ENCODE measurements at places on chromosomes 7 and 10.

- DNase-seq: no peak
Observed at GRCh38 chr10:26367771-26368170, 70.4 kb upstream of the APBB1IP start.

DNA sequence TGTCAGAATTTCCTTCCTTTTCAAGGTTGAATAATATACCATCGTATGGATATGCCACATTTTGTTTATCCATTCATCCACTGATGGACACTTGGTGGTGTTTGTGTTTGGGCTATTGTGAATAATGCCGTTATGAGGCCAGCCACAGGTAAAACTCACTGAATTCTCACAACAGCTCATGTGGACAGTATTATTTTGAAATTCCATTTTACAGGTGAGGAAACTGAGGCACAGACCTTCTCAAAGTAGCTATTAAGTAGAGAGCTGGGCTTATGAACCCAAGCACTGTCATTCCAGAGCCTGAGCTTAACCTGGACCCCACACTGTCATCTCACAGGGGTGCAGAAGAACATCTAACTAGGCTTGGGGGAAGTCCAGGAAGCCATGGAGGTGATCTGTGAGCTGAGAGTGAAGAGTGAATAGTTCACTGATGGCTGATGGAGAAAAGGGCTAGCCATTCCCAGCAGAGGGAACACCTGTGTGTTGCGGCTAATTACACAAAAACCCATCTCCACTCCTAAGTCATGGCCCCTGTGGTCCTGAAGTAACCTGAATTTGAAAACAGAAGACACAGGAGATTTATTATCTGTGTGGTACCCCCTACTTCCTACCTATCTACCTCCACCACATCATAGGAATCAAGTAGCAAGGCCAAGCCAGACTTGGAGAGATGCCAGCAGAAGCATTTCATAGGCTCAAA, 8.7 kb downstream of the INMT start:
- no peak for DNase-seq

- no peak for DNase-seq
Observed at GRCh38 chr7:138358850-138359341, 101.2 kb upstream of the TRIM24 start.

DNA sequence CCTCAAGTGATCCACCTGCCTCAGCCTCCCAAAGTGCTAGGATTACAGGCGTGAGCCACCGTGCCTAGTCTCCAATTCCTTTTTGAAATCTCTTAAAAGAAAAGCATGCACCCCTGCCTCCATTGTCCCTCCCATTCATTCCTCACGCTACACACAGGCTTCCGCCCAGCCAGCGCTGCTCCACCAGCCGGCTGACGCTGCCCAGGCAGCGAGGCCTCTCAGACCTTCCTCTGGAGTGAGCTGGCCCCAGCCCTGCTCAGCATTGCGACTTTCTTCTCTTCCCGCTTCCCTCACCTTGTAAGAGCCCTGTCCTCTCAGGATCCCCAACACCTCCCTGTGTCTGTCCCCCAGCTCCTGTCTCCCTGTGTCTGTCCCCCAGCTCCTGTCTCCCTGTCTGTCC, 23.6 kb downstream of the RGS10 start:
- no peak for DNase-seq

DNA sequence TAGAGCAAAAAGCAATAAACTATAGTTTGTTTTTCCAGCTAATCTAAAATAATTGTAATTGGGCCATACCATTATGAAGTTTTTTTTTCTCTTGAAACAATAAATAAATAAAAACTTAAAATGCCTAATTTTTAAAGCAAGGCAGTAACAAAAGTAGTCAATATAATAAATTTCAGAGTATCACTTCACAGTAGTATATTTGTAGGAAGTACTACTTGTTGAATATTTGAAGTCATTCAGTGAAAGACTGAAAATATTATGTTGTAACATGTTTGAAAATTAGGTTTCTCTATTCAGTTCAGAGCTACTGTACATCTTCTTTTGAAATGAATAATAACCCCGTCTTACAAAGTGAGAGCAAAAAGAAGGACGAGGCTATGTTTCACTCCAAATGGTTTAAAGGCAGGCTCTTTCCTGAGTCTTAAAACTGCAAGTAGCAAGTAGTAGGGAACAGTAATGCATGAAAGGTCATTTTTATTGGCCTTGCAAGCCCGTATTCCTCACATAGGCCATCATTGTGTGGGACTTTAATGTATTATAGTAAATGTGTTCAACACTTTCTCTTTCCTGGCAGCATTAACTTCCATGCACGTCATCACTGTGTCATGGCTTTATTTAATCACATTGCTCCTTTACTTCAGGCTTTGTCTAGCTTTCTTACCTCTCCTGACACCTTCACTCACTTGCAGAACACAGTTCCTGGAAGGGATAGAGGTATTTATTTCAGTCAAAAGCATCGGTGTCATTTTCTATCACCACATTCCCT, 141.4 kb downstream of the VTI1A start:
- DNase-seq: no peak

DNA sequence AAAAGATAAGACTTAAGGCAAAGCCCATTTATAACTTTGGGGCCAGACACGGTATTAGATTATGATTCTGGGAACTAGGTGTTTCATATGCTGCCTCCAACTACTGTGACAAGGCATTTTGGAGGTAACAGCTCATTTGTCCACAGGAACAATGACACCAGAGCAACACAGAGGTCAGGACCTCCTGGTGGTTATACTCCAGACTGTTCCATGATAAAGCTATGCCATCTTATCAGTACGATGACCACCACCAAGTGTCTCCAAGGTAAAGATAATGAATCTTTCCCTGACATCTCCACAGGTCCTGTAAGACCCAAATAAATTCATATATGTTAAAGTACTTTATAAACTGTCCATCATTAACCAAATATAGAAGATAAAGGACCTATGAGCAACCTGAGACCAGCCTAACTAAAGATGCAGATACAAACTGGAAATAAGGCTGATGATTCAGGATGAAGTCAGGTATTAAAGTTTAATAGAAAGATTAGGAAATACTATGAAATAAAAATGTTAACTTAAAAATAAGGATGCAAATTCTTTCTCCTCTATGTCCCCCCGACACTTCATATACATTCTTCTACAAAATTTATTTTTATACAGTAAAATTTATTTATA, 26.2 kb downstream of the CUL2 start:
- DNase-seq: no peak

DNA sequence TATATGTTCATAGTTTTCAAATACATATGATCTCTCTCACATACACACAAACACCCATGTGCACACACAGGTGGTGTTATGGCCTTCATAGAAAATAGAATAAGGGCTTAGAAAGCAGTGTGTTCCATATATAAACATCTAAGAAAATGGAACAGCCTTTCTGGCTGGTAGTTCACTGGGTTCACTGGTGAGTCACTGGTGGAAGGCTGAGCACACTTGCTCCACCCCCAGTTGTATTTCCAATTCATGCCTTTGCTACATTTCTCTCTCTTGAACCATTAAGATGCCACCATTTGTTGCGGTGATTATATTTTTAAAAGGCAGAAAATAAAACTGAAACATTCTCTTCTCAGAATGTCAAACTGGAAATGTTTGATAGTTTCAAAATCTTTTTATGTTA, 252.1 kb downstream of the GLI3 start:
- no peak for DNase-seq

- DNase-seq: no peak
Observed at GRCh38 chr10:103278537-103278823, 1.5 kb downstream of the INA start.

GRCh38 chr10:103395754-103396066, 565 bp downstream of the ATP5MK start:
- peak; percentile 42 for DNase-seq

DNA sequence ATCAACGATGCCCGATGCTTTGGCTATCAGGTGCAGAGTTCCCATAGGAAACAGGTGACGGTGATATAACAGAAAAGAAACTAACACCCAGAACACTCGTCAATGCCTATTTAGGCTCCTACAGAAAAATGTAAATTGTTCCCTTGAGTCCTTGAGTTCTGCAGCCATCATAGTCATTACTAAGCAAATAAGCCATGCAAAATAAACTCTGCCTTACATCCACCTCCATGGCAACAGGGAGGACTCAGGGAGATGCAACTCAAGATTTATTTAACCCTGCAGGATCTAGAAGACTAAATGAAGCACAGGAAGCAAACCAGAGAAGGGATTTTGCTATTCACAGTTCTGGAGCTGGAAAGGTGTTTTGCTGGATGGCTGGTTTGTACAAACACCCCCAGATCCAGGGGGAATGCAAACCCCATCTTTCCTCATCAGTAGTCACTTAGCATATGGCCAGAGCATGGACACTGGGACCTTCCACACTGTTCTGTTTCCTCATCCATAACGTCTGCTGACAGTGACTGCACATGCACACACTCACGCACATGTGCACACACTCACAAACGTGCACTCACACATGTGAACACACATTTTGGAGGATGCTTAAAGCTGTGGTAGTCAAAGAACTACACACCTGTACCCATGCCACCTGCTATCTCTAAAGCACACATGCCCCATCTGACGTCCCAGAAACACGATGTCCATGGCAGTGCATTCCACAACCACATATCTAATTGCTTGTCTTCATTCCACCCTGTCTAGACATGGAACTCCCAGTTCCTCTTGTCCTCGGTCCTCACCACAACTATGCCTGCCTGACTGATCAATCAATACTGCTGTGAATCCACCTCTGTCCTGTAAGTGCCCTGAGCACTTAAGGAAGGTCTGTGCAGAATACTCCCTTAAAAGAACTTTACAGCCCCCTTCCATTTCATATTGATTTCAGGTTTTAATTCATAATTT, 178.2 kb downstream of the COBL start:
- no peak for DNase-seq

DNA sequence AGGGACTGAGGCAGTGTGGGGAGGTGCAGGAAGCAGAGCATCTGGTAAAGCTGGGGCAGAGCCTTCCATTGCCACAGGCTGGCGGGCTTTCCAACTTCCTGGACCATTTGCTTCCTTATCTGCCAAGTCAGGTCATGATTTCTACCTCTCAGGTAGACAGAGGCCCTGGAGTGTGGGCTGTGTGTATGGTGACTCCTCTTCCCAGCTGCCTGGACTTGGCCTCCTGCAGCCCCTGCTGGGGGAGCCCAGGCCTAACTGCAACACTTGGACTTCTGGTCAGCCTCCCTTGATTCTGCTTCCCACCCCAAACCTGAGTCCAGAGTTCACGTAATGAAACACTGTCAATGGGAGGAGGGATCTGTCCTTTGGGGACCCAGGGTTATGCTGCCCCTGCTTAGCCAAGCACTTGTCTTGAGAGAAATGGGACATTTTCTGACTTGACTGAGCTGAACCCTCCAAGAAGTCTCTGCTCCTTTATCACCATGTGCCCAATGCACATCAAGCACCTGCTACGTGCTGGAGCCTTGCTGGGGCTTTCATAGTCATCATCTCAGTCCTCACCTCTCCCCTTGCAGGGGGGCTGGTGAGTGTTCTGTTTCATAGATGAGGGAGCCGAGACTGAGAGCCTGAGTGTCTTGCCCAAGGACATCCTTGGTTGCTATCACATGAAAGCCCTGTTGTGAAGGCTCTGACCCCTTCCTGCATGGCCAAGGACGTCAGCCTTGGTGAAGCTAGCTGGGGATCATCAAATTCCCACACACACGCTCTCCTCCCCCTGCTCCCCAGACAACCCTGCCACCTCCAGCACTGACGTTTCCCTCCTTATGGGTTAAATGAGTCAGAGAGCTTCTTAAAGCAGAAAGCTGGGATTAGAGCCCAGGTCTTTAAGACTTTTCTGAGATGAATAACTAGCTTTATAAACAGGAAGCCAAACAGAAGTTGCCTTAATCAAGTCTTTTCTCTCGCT, 3.4 kb downstream of the CLEC2L start:
- DNase-seq: no peak

- no peak for DNase-seq
Observed at GRCh38 chr10:23053036-23053435, 42.3 kb upstream of the MSRB2 start.

DNA sequence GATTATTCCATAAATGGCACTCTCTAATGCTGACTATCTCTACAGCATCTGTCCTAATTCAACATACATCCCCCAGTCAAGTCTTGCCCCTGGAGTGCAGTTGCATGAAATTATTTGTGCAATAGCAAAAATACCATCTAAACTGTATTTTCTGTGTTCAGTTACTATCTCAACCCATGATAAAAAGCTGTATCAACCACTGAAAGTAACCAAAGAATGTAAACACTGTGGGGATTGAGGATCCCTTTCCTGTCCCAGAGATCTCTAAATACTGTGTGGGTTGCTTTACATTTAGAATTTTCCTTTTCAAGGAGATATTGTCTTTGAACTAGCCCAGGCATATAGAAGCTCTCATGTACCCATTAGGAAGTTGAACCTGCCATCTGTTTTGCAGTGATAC, 23.9 kb upstream of the DGKI start:
- DNase-seq: no peak

DNA sequence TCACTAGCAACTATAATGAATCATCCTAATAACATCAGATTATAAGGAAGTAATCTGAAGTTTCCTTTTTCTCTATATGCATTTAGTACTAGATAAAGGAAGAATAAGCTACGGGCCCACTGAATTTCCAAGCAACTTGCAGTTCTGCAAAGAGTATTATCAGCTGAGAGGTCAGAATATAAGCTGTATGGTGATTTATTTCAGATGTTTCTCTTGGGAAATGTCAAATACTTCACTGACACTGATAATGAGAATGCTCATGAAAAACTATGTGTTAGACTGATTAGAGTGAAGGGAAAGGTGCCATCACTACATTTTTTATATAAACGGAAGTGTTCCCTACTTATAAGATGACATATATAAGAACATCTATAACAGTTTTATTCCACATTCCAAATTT, 251.2 kb upstream of the HGF start:
- no peak for DNase-seq

- no peak for DNase-seq
Observed at GRCh38 chr7:74412603-74413002, 41.1 kb upstream of the GTF2IRD1 start.

DNA sequence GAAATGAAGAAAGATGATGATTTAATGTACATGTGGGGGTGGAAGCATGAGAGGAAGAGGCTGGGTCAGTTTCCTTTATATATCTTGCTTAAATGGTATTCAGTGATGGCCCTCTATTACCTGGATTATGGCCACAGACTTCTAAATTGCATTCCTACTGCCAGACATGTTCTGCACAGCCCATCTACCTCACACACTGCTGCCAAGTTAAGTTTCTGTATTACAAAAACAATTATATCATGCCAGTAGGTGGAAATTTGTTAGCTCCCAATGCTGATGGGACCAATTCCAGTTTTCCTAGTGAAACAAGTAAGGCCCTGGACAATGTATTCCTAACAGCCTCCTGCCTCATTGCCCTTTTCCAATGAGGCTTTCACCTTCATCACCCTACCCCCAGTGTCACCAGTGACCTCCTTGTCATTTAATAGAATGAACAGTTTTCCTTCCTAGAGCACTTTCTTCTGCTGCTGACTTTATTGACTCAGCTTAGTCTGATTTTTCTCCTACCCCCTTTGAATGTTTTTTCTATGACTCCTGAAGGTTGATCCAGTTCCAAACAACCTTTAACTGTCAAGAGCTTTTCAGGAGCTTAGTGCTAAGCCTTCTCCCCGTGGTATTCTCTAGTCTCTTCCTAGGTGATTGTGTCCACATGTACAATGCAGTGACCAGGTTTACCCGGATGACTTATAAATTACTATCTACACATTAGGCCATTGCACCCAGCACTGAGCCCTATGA, 316.6 kb upstream of the ANKRD30A start:
- DNase-seq: no peak

GRCh38 chr10:104300002-104300735, 31.2 kb downstream of the GSTO2 start:
- DNase-seq: no peak
